ENCODE measurements at places on chromosomes 12 and 14. TPM values are rescaled to one million over a fixed set of nuclear protein-coding genes. Genes with fewer than 3 reads are reported as not detected.

DNA sequence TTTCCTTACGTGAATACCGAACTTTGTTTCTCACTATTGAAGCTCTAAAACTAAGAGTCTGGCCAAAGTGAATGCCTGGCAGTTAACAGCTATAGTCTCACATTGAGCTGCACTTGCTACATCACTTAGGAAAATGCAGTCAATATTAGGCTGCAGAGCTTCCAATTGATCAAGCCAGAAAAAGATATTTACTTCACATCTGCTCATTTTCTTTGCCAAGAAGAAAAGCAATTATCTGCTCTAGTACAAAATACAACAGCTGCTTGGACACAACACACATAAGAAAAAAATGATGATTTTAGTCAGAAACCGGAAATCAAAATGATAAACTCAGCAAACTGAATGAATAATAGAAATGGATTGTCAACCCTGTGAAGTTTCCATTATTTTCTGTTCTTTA, 45.4 kb downstream of the TMTC1 start:
- peaks cover 17% of the 10 kb centered on the region for H3K36me3 ChIP-seq
- no peak for DNase-seq

Gene FGF23
- total RNA-seq, result not detected

Gene LTB4R
- 1.8 TPM for total RNA-seq

- peaks cover 6% of the 10 kb centered on the region for H3K27me3 ChIP-seq
- no peak overlapping the region for H3K27ac ChIP-seq
- DNase-seq, result no peak
- no peak overlapping the region for H3K4me3 ChIP-seq
- no peaks in the 10 kb centered on the region for H3K4me1 ChIP-seq
- no peaks in the 10 kb centered on the region for H3K36me3 ChIP-seq
Measured at GRCh38 chr14:88698651-88699050, 94.1 kb downstream of the EML5 start.

GRCh38 chr14:20176330-20176729, 14.4 kb upstream of the OR11G2 start:
- H3K36me3 ChIP-seq, result no peaks in the 10 kb centered on the region
- H3K4me3 ChIP-seq, result no peak overlapping the region
- peaks cover 4% of the 10 kb centered on the region for H3K27me3 ChIP-seq
- DNase-seq, result no peak
- no peaks in the 10 kb centered on the region for H3K4me1 ChIP-seq

- H3K27ac ChIP-seq, result no peak overlapping the region
- peak; percentile 25 for DNase-seq
- no peaks in the 10 kb centered on the region for H3K4me1 ChIP-seq
- no peaks in the 10 kb centered on the region for H3K36me3 ChIP-seq
- peaks cover 25% of the 10 kb centered on the region for H3K27me3 ChIP-seq
- H3K4me3 ChIP-seq, result no peak overlapping the region
Measured at GRCh38 chr12:98758331-98758730, 113.2 kb downstream of the APAF1 start.

- H3K36me3 ChIP-seq, result peaks cover 60% of the 10 kb centered on the region
- peaks cover 20% of the 10 kb centered on the region for H3K27me3 ChIP-seq
Measured at GRCh38 chr14:102933618-102934231, 11.3 kb downstream of the AMN start.

Gene WNT5B
- total RNA-seq, result 2.1 TPM
